Activated CD4-positive, alpha-beta memory T cell treated with anti-CD3 and anti-CD28 coated beads, Interleukin-2, amount 10 ng/mL, durations not matched to agents 7 days and 5 days (primary cell): ENCODE measurements at places on chromosomes 1 and 21. TPM values are rescaled to one million over a fixed set of nuclear protein-coding genes. Genes with fewer than 3 reads are reported as not detected.

GRCh38 chr1:58422436-58422835, 124.1 kb downstream of the OMA1 start:
- no peak overlapping the region for H3K27ac ChIP-seq
- H3K36me3 ChIP-seq, result no peaks in the 10 kb centered on the region
- DNase-seq, result no peak
- H3K4me3 ChIP-seq, result no peak overlapping the region

GRCh38 chr1:74596717-74597116, 76.9 kb downstream of the ERICH3 start:
- no peak for DNase-seq
- H3K4me1 ChIP-seq, result no peaks in the 10 kb centered on the region
- no peak overlapping the region for H3K27ac ChIP-seq
- no peaks in the 10 kb centered on the region for H3K36me3 ChIP-seq
- H3K27me3 ChIP-seq, result peaks cover 7% of the 10 kb centered on the region
- no peak overlapping the region for H3K4me3 ChIP-seq

DNA sequence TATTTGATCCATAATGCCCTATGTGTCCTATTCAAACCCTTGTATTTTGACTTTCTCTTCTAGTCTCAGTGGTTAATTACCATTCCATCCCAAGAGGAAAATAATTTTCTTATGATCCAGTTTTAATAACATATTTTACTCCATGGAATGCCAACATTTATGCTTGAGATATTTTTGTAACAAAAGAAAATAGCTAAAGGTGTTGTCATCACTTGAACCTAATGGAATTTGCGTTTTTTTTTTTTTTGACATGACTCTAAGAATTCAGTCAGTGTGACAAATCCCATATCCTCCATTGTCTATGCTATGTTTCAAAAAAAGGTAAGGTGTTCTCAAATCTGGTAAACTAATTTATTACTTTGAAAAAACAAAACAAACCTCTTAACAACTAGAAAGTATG, 324.1 kb upstream of the ADAMTS5 start:
- no peak overlapping the region for H3K4me3 ChIP-seq
- no peak for DNase-seq
- no peaks in the 10 kb centered on the region for H3K4me1 ChIP-seq
- no peaks in the 10 kb centered on the region for H3K27me3 ChIP-seq

GRCh38 chr21:34546542-34546941, 34.5 kb upstream of the KCNE1 start:
- H3K4me3 ChIP-seq, result no peak overlapping the region
- H3K27me3 ChIP-seq, result no peaks in the 10 kb centered on the region
- H3K36me3 ChIP-seq, result no peaks in the 10 kb centered on the region
- H3K27ac ChIP-seq, result no peak overlapping the region
- no peak for DNase-seq
- H3K4me1 ChIP-seq, result peaks cover 14% of the 10 kb centered on the region

DNA sequence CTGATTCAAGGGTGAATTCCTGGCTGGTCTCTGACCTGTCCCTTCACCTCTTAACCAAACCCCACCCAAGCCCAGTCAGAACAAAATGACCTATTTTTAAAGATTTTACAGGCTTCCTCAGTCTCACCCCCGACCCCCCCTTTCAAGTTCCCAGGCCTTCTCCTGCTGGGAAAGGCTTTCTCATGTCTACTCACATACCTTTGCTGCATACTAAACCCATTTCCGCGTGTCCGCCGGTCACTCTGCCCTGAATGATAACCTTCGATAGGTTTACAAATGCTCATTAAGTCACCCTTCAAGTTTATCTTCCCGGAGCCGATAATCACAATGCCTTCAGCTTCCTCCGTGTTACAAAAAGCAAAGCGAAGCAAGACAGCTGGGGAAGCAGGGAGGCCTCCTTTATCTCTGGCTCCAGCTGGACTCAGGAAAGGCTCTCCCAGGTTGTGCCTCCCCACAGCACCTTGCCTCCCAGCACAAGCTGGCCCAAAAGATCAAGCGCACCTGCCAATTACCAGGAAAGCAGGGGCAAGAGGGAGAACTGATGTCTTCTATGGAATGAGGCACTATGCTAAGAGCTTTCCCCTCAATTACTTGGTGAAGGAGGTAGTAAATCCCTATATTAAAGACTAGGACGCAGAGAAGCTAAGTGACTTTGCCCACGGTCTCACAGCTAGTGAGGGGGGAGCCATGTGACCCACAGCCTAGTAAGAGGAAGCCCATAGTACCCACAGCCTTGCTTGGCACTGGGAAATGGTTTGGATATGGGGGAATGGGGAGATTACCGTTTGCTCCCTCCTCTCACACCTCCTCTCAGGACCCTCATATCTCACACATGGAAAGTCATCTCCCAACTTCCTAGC, 15.9 kb downstream of the SMIM12 start:
- peaks cover 10% of the 10 kb centered on the region for H3K4me1 ChIP-seq
- no peaks in the 10 kb centered on the region for H3K36me3 ChIP-seq
- H3K27ac ChIP-seq, result no peak overlapping the region
- DNase-seq, result no peak
- H3K4me3 ChIP-seq, result no peak overlapping the region

- no peak overlapping the region for H3K4me3 ChIP-seq
- no peaks in the 10 kb centered on the region for H3K36me3 ChIP-seq
- DNase-seq, result no peak
- no peaks in the 10 kb centered on the region for H3K4me1 ChIP-seq
- no peaks in the 10 kb centered on the region for H3K27me3 ChIP-seq
- no peak overlapping the region for H3K27ac ChIP-seq
These were observed 78.3 kb downstream of the ATP1B1 start for GRCh38 chr1:169184812-169185211.

- no peak overlapping the region for H3K4me3 ChIP-seq
- H3K27ac ChIP-seq, result no peak overlapping the region
- DNase-seq, result no peak
- peaks cover 10% of the 10 kb centered on the region for H3K27me3 ChIP-seq
- no peaks in the 10 kb centered on the region for H3K36me3 ChIP-seq
These were observed 1.2 kb downstream of the HHIPL2 start for GRCh38 chr1:222546548-222547259.

DNA sequence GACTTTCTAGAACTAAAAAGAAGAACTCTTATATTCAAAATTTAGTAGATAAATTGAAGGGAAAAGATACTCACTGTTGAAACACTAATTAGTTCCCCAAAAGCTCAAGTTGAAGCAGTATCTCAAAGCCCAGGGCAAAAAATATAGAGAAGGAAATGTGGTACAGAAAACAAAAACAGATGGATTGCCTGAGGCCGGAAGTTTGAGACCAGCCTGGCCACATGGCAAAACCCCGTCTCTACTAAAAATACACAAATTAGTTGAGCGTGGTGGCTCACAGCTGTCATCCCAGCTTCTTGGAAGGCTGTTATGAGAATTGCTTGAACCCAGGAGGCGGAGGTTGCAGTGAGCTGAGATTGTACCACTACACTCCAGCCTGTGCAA, 36.0 kb downstream of the FAM177B start:
- peak; percentile 38 for DNase-seq
- no peak overlapping the region for H3K27ac ChIP-seq
- H3K36me3 ChIP-seq, result peaks cover 8% of the 10 kb centered on the region
- H3K4me3 ChIP-seq, result no peak overlapping the region
- peaks cover 10% of the 10 kb centered on the region for H3K4me1 ChIP-seq
- peaks cover 6% of the 10 kb centered on the region for H3K27me3 ChIP-seq

DNA sequence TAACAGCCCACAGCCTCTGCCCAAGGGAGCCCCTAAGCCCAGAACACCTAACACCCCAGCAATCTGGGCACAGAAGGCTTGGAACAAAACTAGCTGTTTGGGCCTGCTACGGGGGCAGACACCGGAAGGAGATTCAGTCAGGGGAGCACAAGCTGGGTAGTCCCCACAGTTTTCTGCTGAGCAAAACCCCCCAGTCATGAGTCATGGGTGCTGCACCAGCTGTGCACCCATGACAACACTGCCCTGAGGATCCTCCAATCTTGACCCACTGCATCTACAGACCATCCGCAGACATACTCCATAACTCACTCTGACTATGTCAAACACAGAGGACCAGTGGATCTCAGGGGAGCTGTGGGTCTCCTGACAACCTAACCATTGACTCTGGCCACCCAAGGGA, 105.1 kb downstream of the LRIG2 start:
- H3K4me1 ChIP-seq, result no peaks in the 10 kb centered on the region
- H3K4me3 ChIP-seq, result no peak overlapping the region
- H3K27me3 ChIP-seq, result peaks cover 39% of the 10 kb centered on the region
- DNase-seq, result no peak

- no peaks in the 10 kb centered on the region for H3K4me1 ChIP-seq
- H3K4me3 ChIP-seq, result no peak overlapping the region
- H3K27me3 ChIP-seq, result no peaks in the 10 kb centered on the region
- DNase-seq, result no peak
- no peaks in the 10 kb centered on the region for H3K36me3 ChIP-seq
These were observed 6.3 kb downstream of the CLDN8 start for GRCh38 chr21:30209601-30210000.

DNA sequence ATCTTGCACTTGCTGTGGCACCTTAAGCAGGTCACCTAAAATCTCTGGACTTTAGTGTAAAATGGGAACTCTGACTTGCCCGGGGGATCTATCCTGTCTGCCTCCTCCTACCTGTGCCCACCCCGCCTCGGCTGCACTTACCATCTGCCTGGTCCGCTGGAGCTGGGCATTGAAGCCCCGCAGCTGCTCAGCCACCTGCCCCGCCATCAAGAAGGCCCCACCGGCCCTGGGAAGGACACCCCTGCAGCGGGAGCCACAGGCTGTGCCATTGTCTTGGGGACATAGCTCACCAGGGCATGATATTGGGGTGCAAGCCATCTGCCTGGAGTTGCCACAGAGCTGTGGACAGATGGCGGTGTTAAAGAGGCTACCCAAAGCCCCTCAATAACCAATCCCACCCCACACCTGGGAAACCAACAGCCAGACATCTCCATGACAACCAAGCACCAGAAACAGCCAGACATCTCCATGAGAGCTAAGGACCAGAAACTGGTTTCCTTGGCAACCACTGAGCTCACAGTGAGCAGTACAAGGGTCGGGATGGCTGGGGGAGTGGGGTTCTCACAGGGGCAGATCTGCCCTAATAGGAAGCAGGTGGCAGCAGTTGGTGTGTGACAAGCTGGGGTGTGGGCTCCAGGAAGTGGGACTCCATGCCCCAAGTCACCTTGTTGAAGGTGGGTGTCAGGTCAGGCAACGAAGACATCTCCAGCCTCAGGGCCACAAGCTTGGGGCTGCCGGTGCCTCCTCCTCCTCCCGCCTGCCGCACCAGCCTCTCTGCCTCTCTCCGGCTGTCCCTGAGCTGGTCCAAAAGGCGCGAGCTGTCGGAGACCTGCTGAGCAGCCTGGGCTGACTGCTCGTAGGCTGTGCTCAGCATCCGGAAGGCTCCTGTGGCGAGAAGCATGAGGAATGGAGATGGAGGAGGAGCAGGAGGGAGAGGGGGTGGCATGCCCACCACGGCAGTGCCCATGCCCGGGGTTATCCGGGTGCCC, 29.1 kb downstream of the LAMB3 start:
- H3K27me3 ChIP-seq, result no peaks in the 10 kb centered on the region
- DNase-seq, result no peak
- H3K4me3 ChIP-seq, result no peak overlapping the region

GRCh38 chr1:1065265-1065939, 8.7 kb downstream of the RNF223 start:
- no peak for DNase-seq
- peak overlapping the region; percentile 13 for H3K4me3 ChIP-seq
- H3K27me3 ChIP-seq, result peaks cover 2% of the 10 kb centered on the region
- no peaks in the 10 kb centered on the region for H3K36me3 ChIP-seq
- peak overlapping the region; percentile 48 for H3K27ac ChIP-seq
- peaks cover 52% of the 10 kb centered on the region for H3K4me1 ChIP-seq

DNA sequence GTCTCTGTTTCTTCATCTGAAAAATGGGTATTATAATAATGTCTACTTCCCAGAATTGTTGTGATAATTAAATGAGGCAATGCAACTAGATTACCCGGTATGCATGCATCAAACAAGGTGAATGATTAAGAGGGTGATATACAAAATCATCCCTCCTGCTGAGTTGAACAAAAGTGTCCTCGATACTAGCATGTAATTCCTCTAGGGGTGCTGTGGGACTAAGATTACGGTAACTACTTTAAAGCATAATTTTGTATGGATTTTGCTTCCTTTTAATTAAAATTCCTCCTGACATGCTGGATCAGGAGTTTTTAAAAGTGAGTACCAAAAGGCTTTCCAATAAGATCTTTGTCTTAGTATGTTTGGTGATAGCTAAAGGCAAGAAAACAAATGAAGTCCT, 98.7 kb upstream of the PRMT6 start:
- H3K4me1 ChIP-seq, result no peaks in the 10 kb centered on the region
- no peaks in the 10 kb centered on the region for H3K27me3 ChIP-seq
- no peaks in the 10 kb centered on the region for H3K36me3 ChIP-seq
- H3K4me3 ChIP-seq, result no peak overlapping the region
- no peak for DNase-seq

DNA sequence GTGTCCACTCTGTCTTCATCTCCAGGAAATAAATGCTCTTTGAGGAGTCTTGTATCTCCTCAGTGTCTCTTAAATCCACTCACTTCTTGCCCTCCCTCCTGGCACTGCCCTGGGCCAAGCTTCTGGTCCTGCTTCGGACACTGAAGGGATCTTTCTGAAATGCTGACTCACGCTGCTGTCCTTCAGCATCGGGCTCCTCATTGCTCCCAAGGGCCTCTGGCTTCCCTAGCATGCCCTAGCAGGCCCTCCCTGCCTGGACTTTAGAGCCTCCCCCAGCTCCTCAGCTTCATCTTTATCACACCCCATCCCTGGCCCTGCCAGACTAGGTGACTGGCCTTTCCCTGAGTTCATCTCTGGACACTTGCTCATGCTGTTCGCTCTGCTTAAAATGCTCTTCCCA, 96.6 kb downstream of the FOXD2 start:
- no peak overlapping the region for H3K27ac ChIP-seq
- peaks cover 55% of the 10 kb centered on the region for H3K27me3 ChIP-seq
- H3K4me3 ChIP-seq, result no peak overlapping the region
- H3K4me1 ChIP-seq, result no peaks in the 10 kb centered on the region

DNA sequence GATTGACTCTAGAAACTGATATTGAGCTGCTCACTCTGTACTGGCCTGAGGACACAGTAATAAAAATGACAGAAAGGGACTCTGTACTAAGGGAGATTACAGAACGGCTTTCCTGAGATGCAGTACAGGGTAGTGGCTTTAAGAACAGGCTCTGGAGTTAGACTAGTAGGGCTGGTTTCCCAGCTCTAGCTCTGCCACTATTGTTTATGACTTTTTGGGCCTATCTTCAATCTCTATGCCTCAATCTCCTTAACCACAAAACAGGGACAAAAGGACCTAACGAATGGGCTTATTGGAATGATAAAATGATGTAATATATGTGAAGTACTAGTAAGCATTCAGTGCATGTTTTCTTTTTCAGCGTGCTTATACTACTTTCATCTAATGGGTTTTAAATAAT, 1.4 kb downstream of the DEPDC1 start:
- peaks cover 27% of the 10 kb centered on the region for H3K36me3 ChIP-seq
- H3K4me1 ChIP-seq, result peaks cover 30% of the 10 kb centered on the region
- H3K27me3 ChIP-seq, result peaks cover 12% of the 10 kb centered on the region
- no peak for DNase-seq
- H3K4me3 ChIP-seq, result peak overlapping the region; percentile 91

GRCh38 chr21:37460196-37460595, 93.6 kb downstream of the DYRK1A start:
- H3K27me3 ChIP-seq, result no peaks in the 10 kb centered on the region
- no peak for DNase-seq
- peaks cover 61% of the 10 kb centered on the region for H3K4me1 ChIP-seq
- no peak overlapping the region for H3K4me3 ChIP-seq
- H3K27ac ChIP-seq, result no peak overlapping the region

The CNIH4 gene
- 48.6 TPM for total RNA-seq

The CSF1 gene
- total RNA-seq, result 89.4 TPM

The SYCP1 gene
- total RNA-seq, result not detected

The LGR6 gene
- 0.08 TPM for total RNA-seq
